ENCODE measurements at places on chromosomes 2 and 18.
A peak's percentile ranks its signal among the peaks of the same experiment; 100 is the strongest.

GRCh38 chr2:30398084-30398873 lies 48.8 kb upstream of the LCLAT1 start:
- DNase-seq, result no peak

DNA sequence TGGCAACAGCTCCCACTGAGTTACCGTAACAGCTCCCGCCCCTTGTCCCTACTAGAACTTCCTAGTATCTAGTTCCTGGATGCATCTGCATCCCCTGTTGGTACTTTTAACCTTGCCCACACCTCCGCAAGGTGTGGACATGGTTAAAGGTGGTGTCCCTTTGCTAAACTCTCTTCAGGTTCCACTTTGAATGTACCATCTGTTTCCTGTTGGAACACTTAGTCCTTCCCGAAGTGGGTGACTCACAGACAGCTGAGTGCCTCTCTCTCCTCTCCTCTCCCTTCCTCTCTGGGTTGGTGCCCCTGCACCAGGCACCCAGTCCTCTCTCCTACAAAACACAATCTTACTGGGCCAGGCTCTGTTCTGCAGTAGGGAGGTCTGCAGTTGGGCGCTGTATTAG lies 19.6 kb upstream of the REL start:
- no peak for DNase-seq

DNA sequence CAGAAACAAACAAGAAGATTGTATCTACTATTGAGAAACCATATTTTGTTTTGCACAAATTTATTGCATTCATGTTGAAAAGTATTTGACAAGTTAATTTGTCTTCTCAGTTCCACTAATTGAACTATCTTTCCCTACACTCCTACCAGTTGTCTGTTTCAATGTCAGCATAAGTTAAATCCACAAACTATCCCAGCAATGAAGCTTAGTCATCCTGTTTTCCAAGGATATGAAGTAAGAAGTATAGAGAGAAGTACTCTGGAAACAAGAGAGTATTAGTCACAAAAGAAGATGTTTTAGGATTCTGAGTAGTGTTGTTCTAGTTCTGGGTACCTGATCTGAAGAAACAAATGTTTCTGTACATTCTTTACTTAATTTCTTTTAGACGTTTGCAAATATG lies 261.6 kb upstream of the ZNF804A start:
- no peak for DNase-seq

DNA sequence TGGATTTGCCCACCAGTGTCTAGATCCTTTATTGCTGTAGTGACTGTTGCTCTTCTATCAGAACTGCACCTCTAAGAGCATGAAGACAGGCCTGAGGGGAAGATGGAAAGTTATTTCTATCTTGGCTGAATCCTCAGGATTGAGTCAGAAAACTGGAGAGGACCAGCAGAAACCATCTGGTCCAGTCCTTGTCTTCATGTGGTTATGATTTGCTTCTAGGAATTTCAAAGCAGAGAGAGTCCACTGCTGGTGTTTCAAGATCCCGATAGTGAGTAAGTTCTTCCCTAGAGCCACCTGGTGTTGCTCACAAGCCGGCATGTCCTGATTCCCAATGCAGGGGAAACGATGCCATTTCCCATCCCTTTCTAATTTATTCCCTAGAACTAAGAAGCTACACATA lies 84.2 kb downstream of the NCKAP5 start:
- DNase-seq, result no peak

DNA sequence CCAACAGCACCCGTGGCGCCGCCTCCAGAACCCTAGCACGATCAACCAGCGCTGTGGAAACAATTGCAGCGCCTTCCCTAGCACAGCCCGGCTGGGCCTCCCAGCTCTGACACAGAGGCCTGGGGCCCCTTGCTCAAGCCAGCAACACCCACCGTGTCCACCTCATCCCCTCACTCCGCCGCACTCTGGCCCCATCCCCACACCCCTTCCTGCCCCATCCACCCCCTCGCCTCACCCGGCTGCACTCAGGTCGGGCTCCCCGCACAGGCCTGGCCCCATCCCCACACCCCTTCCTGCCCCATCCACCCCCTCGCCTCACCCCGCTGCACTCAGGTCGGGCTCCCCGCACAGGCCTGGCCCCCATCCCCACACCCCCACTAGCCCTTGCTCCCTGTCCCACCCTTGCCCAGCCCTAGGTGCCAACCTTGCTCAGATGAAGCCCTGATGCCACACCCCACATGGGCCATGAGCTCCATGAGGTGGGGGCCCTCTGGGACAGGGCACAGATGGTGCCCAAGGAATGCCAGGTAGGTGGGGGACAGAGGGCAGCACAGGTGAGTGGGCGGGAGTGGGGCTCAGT lies 28.7 kb downstream of the KIF1A start:
- DNase-seq, result peak; percentile 62

DNA sequence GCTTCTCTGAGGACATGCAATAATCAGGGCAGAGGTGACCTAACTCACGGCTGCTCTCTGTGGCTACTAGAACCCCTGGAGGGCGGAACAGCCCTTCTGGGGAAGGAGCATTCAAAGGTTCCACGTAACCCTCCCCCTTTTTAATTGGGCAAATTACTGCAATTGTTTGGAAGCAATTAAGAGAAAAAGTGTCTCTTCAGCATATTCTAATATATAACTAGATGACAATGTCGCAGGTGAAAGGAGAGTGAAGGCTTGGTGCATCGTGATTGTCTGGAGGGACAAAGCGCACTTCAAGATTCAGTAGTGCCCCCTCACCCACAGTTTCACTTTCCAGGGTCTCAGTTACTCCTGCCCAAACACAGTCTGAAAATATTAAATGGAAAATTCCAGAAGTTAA lies 720.8 kb downstream of the DCDC2C start:
- DNase-seq, result no peak

DNA sequence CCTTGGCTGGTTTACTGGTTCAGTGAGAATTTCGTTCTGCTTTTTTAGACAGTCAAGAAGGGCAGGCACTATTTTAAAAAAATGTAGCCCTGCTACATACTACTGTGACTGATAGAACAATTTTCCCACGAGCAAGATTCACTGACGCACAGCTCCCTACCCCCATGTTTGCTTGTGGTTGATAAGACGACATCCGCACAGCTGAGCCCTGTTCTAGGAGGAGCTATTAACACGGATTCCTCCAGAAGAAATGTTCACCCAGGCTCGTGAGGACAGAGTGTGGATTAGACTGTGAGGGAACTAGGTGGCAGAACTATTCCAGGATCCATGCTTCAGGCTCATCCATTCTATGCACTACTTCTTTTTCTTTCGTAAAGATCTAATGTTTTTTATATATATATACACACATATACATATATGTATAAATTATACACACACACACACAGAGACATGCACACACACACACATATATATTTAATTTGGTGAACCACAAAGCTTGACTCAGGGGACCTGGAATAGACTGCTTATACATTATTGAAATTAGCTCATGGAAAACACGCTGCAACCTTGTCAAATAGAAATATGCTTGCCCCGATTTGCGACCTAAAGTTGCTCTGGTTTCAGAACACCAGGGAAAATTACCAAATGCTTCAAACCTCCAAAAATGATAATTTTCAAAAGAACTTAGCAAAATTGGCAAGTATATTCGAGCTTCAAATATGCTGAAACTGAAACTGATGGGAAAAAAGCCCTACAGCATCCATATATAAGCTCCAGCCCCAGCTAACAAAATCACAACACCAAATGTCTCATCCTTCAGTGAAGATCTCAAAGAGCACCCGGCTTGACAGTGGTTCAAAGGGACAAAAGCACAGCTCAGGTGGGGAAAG lies 370.4 kb downstream of the SOCS6 start:
- no peak for DNase-seq

GRCh38 chr18:67199993-67200617 lies 316.4 kb downstream of the DSEL start:
- DNase-seq, result no peak

- DNase-seq, result no peak
Measured at GRCh38 chr2:196459539-196459938, 180.0 kb upstream of the CCDC150 start.

GRCh38 chr18:60372596-60372995 lies at the start of gene MC4R:
MC4R (minus strand) TSS chr18:60372775; CDS start chr18:60372349, 426 bp downstream.
- DNase-seq, result no peak

- DNase-seq, result no peak
Measured at GRCh38 chr2:85405201-85406059, 4.7 kb downstream of the CAPG start.

DNA sequence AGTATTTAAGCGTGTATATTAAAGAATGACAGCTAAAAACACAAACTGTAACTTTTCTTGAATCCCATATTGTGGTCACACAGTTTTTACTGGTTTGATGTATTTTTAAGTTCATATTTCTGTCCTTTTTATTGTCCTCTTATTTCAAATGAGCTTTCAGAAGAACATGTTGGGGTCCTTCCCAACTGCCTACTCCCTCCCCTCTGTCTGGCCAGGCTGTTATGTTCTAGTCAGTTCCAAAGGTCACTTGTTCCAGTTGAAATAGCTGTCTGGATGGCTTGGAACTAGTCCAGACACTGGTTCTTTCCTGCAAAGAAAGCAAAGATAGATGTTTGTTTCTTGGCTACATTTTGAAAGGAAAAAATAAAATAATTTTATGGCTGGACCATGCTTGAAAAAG lies 306.9 kb downstream of the GULP1 start:
- DNase-seq, result no peak

GRCh38 chr18:79332646-79333045 lies 63.1 kb upstream of the NFATC1 start:
- no peak for DNase-seq

DNA sequence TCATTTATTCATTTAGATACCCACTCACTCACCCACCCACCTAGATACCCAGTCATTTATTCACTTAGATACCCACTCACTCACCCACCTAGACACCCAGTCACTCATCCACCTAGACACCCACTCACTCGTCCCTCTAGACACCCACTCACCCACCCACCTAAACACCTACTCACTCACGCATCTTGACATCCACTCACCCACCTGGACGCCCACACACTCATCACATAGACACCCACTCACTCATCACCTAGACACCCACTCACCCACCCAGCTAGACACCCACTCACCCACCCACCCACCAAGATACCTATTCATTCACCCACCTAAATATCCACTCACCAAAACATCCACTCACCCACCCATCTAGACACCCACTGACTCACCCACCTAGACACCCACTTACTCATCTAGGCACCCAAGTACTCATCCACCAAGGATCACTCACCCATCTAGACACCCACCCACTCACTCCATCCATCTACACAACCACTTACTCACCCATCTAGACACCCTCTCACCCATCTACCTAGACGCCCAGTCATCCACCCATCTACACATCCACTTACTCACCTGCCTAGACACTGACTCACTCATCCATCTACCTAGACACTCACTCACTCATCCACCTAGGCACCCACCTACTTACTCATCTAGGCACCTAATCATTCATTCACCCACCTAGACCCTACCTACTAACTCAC lies 723.7 kb upstream of the RAB6C start:
- no peak for DNase-seq

- DNase-seq, result no peak
Measured at GRCh38 chr2:156151351-156151750, 181.2 kb downstream of the NR4A2 start.

DNA sequence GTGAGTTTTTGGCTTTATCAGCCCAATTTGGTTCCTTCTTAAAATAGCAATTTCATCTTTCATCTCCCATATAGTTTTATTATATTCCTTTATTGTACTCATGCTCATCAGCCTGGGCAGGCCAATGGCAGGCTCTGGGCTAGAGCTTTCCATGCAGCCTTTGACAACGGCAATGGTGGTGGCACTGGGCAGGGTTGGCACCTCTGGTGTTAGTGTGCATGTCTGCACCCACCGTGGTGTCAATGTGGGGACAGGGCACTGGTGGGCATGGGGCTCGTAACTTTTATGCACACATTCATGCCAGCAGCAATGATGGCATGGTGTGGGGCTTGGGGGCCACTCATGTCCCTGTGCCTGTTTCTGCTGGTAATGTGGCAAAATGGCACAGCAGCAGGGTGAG lies 1305.4 kb downstream of the DSC3 start:
- no peak for DNase-seq

- DNase-seq, result no peak
Measured at GRCh38 chr2:96788442-96789244, 27.4 kb upstream of the CNNM3 start.

GRCh38 chr2:85400023-85400422 lies 10.1 kb downstream of the CAPG start:
- peak; percentile 35 for DNase-seq

- no peak for DNase-seq
Measured at GRCh38 chr2:133045787-133046186, 375.8 kb upstream of the LYPD1 start.

- DNase-seq, result no peak
Measured at GRCh38 chr18:2486426-2486825, 84.9 kb downstream of the METTL4 start.

DNA sequence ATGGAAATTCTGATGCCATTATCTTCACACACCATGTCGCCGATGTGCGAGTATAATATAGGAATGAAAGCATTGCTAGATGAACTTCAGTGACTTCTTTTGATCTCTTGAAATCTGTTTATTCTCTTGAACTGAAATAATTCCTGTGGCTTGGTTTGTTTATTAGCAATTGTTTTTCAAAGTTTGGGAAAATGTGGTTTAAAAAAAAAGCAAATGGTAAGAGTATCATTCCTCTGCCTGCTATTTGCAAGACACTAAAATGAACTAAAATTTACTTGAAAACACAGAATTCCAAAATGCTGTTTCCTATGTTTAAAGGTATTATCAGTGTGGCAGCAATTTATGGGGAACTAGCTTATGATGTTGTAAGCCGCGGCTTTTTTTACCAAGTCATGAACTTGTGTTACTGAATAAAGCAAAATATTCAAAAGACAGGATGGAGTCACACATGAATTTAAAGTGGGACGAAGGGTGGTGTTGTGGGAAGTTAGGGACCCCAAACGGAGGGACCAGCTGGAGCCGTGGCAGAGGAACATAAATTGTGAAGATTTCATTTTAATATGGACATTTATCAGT lies 96.4 kb downstream of the COLEC12 start:
- no peak for DNase-seq

- no peak for DNase-seq
Measured at GRCh38 chr2:194289712-194290346, 1367.2 kb upstream of the SLC39A10 start.

DNA sequence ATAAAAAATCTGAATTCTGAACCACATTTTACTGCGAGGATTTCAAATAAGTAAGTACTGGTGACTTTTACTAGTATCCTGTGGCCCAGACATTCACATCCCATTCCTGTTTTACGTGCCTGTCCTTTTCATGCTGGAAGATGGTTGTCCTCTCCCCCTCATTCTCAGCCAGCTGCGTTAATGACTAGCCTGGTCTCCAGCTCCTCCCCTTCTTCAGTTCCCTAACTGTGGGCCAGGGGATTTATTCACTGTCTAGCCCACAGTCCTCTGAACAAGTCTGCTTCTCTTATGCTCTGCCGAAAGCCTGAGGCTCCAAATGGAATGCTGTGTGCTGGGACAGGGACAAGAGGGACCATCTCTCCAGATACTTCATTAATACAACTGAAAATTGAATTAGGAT lies 373.9 kb downstream of the PTPRM start:
- no peak for DNase-seq

DNA sequence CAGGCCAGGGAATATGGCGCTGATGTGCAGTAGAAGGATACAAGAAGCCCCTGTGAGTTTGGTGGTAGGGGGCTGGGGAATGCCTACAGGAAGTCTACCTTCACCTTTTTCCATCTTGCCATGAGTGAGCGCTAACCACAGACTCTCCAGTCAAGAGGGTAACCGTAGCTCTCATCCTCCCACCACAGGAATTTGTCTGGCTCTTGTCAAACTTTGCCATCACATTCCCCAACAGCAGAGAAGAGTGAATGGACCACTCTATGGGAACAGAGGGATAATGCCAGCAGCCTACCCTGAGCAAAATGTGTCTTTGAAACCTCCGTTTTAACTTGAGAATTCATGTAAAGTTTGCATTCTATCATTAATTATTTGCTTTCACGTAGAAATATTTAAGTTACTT lies 168.3 kb downstream of the NRP2 start:
- DNase-seq, result no peak

All from RWPE2 (cell line).